Stimulated activated CD8-positive, alpha-beta memory T cell treated with anti-CD3 and anti-CD28 coated beads, Interleukin-4, amount 100 ng/mL, for 48 hours (primary cell): ENCODE measurements at places on chromosomes 5 and 9.

- no peak for DNase-seq
Observed at GRCh38 chr5:115586525-115587146, 15.6 kb downstream of the TICAM2 start.

DNA sequence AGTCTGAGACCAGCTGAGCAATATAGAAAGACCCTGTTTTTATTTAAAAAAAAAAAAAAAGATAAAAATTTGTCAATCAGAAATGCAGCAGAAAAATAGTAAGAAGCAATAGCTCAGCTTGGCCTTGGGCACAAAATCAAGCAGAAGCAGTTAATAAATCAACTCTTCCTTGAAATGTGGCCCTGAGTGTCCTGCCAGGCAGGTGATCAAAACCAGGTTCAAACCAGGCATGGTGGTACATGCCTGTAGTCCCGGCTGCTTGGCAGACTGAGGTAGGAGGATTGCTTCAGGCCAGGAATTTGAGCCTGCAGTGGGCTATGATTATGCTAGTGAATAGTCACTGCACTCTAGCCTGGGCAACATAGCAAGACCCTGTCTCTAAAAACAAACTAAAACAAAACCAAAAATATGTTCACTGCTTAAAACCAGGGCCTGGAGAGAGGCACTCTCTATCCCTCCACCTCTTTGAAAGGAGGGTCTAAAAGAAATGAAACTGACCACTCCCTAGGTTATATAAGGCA lies 27.9 kb upstream of the KLF9 start:
- DNase-seq = no peak

- no peak for DNase-seq
Observed at GRCh38 chr5:55467862-55468551, 66.8 kb downstream of the PLPP1 start.

GRCh38 chr5:88140396-88140855 lies 128.2 kb downstream of the TMEM161B start:
- DNase-seq = peak; percentile 39

DNA sequence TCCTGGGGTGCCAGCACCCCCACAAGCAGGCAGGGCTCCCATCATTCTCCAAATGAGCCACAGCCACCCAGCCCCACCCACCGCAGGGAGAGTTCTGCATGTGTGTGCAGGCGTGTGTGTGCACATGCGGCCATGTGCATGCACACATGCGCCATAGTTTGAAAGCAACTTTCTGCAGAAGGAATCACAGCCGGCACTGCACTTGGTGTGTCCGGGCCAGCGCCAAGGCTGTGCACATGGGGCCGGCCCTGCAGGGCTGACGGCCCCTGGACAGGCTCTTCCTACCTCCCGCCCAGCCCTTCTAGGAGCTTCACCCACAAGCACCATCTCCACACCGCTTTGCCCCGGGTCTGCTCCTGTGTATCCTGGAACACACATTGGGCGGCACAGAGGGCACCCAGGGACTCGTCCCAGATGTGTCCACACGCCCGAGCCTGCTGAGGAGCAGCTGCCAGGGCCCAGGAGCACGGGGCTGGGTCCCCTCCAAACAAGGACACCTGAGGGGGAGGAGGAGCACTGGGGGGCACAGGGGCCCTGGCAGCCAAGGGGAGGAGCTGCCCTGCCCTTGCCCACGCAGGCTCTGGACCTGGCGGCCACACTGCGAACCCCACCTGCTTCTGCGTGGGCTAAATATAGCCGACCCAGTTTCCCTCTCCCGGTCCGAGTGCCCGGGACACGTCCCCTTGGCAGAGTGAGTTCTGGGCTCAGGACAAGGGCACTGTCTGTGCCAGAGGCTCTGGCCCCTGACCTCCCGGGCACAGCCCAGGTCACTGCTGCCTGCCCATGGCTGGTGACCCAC lies 19.1 kb downstream of the TPPP start:
- no peak for DNase-seq

DNA sequence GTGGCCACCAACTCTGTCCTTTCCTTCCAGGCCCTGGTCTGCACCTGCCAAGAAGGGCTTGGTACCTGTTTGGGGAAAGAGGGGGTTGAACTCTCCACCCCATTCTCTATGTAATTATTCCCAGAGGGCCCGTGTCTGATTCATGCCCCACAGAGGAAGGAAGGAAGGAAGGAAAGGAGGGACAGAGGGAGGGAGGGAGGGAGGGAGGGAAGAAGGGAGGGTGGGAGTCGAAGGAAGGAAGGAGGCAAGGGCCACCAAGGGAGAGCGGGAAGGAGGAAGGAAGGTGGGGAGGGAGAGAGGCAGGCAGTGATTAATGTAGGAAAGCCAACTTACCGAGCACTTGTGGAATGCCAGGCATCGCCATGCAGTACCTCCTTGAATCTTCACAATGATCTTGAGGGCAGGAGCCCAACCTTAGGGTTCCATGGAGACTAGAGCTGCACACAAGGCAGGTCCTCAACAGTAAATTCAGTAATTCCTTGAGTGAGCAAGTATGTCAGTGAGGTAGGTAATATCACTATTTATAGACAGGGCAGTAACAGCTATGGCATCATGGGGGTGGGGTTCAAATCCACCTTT lies 75.8 kb downstream of the FGF18 start:
- DNase-seq = no peak

GRCh38 chr5:50969151-50970031 lies 303.0 kb downstream of the PARP8 start:
- no peak for DNase-seq

DNA sequence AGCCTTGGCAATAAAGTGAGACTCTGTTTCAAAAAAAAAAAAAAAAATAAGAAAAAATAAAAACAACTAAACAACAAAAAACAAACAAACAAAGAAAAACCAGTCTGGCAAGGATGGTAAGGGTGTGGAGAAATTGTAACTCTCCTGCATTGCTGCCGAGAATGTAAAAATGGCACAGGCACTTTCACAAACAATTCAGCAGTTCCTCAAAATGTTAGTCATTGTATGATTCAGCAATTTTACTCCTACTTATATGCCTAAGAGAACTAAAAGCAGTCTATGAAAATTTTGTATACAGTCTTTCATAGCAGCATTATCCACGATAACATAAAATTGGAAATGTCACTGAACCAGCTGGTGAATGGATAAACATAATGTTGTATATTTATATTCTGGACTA lies 280.4 kb downstream of the CDH9 start:
- no peak for DNase-seq

GRCh38 chr5:120096413-120096812 lies 367.7 kb upstream of the PRR16 start:
- DNase-seq = no peak

GRCh38 chr9:35814106-35814840 lies 569 bp downstream of the HINT2 start:
- peak; percentile 61 for DNase-seq

GRCh38 chr5:176654856-176655255 lies 7.6 kb downstream of the TSPAN17 start:
- DNase-seq = no peak

DNA sequence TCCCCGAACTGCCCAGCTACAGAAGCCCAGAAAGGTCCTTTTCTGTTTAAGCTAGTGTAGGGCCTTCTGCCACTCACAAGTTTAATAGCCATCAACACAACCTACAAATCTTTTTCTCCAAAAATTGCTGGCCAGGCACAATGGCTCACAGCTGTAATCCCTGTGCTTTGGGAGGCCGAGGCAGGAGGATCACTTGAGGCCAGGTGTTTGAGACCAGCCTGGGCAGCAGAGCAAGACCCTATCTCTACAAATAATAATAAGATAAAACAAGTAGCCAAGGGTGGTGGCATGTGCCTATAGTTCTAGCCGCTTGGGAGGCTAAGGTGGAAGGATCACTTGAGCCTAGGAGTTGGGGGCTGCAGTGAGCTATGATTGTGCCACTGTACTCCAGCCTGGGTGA lies 176.4 kb downstream of the HSD17B3 start:
- no peak for DNase-seq

- no peak for DNase-seq
Observed at GRCh38 chr9:82721593-82721992, 341.3 kb downstream of the RASEF start.

DNA sequence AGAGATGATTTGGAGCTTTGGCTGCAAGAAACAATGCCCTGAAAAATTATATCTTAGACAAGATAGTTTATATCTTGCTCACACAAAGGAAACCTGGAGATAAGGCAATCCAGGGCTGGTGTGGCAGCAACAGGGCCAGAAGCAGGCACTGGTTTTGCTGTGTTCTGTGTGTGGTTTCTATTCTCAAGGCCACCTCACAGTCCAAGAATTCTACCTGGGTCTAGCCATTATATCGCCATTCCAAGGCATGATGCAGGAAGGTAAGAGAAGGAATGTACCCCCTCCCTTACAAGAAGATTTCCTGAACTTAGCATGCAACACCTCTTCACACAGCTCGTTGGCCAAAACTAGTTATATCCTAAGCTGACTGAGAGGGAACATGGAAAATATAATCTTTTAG lies 74.5 kb upstream of the MEGF10 start:
- no peak for DNase-seq

- no peak for DNase-seq
Observed at GRCh38 chr5:107510125-107510524, 160.6 kb downstream of the EFNA5 start.

GRCh38 chr9:112605963-112606699 lies 111.8 kb downstream of the INIP start:
- no peak for DNase-seq
